ENCODE measurements at places on chromosomes 5 and 9. TPM values are rescaled to one million over a fixed set of nuclear protein-coding genes. Genes with fewer than 3 reads are reported as not detected.

The FSD1L gene
- total RNA-seq, result 5.6 TPM

The IFNB1 gene
- total RNA-seq, result not detected

The SPINK4 gene
- total RNA-seq, result not detected

The LEAP2 gene
- total RNA-seq, result 0.32 TPM

The IL13 gene
- not detected for total RNA-seq

The TXNDC8 gene
- total RNA-seq, result not detected

The TOR4A gene
- 42.3 TPM for total RNA-seq

The C9 gene
- total RNA-seq, result not detected

The MARVELD2 gene
- total RNA-seq, result 2.3 TPM

Measured in fibroblast of villous mesenchyme (primary cell).